ENCODE measurements at places on chromosomes 16 and 17.

DNA sequence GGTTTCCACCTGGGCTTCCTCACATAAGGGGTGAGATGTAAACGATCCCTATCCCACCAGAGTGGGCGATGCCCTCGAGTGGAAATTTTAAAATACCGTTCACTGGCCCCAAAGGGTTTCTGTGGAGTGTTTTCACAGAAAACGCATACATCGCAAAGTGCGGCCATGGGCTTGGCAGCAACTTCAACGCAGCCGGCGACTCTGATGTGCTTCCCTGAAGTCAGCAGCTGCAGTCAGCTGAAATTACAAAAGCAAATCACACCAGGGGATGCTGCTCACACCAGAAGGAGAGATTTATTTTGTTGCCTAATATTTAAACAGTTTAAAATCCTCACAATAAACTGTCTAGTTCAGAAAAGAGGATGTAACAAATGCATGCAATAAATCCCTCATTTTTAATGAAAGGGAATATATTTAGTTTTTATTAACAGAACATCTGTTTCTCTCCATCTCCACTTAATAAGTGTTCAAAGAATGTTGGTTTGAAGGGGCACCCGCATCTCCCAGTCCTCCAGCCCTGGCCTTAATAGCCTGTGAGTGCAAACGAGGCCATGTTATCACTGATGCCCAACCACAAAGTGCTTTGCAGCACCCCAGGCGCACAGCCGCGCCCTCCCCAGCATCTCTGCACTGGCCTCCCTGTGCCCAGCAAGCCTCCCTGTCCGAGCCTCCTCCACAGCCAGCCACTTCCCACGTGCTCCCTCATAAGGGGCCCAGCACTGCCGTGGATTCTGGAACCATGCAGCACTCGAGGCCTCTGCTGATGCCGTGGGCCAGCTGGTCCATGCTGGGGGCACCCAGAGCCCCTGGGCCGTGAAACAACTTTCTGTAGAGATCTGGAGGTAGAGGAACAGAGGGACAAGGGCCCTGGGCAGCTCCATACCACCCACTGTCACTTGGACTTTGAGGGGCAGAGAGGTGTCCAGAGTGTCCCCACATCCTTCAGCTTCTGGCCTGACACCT, 17.3 kb upstream of the XYLT2 start:
- no peaks in the 10 kb centered on the region for H3K36me3 ChIP-seq
- H3K27ac ChIP-seq = no peak overlapping the region
- H3K27me3 ChIP-seq = no peaks in the 10 kb centered on the region
- no peak for DNase-seq
- no peaks in the 10 kb centered on the region for H3K4me1 ChIP-seq

- H3K4me3 ChIP-seq = no peak overlapping the region
- no peak overlapping the region for H3K27ac ChIP-seq
- H3K27me3 ChIP-seq = no peaks in the 10 kb centered on the region
Measured at GRCh38 chr16:78593352-78593751, 493.9 kb downstream of the WWOX start.

DNA sequence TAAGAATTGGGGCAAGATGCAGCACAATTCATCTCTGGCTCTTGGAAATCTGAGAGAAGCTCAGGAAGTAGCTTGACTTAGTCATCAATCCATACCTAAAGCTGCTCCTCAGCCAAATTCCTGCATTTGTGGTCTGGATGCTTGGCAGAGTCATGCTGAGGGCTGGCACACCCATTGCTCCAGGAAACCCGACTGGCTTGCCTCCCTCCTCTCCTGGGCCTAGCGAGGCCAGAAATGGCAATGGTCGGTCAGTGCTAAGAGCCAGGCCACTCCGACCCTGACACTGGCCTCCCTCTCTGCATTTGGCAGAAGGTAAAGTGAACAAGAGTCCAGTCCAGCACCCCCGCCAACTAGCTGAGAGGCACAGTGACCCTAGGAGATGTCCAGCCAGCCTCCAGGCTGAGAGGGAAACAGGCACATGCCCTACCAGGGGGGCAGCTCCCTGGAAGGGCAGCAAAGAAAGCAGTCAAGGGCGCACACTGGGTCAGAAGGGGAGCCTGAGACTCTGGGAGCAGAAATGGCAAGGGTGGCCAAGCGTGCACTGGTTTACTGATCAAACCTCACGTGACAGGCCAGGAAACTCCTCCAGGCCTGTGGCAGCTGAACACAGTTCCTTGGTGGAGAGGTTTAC, 10.0 kb downstream of the POLDIP2 start:
- peaks cover 34% of the 10 kb centered on the region for H3K4me1 ChIP-seq
- H3K27ac ChIP-seq = peak overlapping the region; percentile 14
- H3K36me3 ChIP-seq = peaks cover 100% of the 10 kb centered on the region
- no peak for DNase-seq
- no peak overlapping the region for H3K4me3 ChIP-seq

GRCh38 chr16:52312716-52313115, 234.2 kb downstream of the TOX3 start:
- H3K4me3 ChIP-seq = no peak overlapping the region
- H3K27me3 ChIP-seq = no peaks in the 10 kb centered on the region
- no peaks in the 10 kb centered on the region for H3K36me3 ChIP-seq
- H3K4me1 ChIP-seq = no peaks in the 10 kb centered on the region

- no peaks in the 10 kb centered on the region for H3K36me3 ChIP-seq
- peak overlapping the region; percentile 27 for H3K4me3 ChIP-seq
- no peaks in the 10 kb centered on the region for H3K4me1 ChIP-seq
- no peak for DNase-seq
- no peak overlapping the region for H3K27ac ChIP-seq
- peaks cover 64% of the 10 kb centered on the region for H3K27me3 ChIP-seq
Measured at GRCh38 chr16:89170346-89171215, 967 bp upstream of the CDH15 start.

GRCh38 chr17:76997981-76998531, 129.9 kb downstream of the MGAT5B start:
- H3K4me3 ChIP-seq = no peak overlapping the region
- peaks cover 9% of the 10 kb centered on the region for H3K27me3 ChIP-seq
- H3K27ac ChIP-seq = no peak overlapping the region
- H3K36me3 ChIP-seq = no peaks in the 10 kb centered on the region

- no peak for DNase-seq
- peak overlapping the region; percentile 84 for H3K27ac ChIP-seq
- peaks cover 32% of the 10 kb centered on the region for H3K4me1 ChIP-seq
- H3K27me3 ChIP-seq = no peaks in the 10 kb centered on the region
- H3K4me3 ChIP-seq = peak overlapping the region; percentile 24
Measured at GRCh38 chr16:4094127-4094773, 22.0 kb downstream of the ADCY9 start.

DNA sequence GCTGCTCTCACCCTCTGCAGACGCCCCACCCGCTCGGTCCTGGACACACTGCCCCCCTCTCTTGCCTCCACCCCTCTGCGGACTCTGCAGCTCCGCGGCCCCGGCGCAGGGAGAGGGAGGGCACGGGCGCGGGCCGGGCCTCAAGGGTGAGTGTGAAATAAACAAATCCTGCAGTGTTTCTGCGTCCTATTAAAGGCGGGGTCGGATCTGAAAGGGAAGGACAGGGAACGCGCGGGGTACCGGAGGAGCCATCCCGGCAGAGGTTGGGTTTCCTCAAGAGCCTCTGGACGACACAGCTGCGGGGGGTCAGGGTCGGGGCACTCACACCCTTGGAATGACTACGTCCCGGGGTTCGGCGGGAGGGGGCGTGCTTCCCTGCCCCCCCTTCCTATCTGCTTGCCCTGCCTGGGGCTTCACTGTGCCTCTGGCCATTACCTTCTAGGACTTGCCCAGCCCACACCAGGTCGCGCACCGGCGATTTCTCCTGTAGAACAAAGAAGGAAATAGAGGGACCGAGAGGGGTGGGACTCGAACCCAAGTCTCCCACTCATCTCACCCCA, 466 bp upstream of the HSF4 start:
- H3K27me3 ChIP-seq = peaks cover 24% of the 10 kb centered on the region
- DNase-seq = no peak
- peak overlapping the region; percentile 51 for H3K4me3 ChIP-seq
- H3K36me3 ChIP-seq = no peaks in the 10 kb centered on the region

- peaks cover 4% of the 10 kb centered on the region for H3K36me3 ChIP-seq
- no peaks in the 10 kb centered on the region for H3K27me3 ChIP-seq
- H3K4me1 ChIP-seq = peaks cover 19% of the 10 kb centered on the region
- no peak overlapping the region for H3K27ac ChIP-seq
- no peak overlapping the region for H3K4me3 ChIP-seq
- DNase-seq = no peak
Measured at GRCh38 chr17:80424878-80425765, 10.2 kb downstream of the ENDOV start.

- no peak for DNase-seq
- H3K27me3 ChIP-seq = no peaks in the 10 kb centered on the region
Measured at GRCh38 chr16:85466304-85466700, 146.8 kb upstream of the GSE1 start.

DNA sequence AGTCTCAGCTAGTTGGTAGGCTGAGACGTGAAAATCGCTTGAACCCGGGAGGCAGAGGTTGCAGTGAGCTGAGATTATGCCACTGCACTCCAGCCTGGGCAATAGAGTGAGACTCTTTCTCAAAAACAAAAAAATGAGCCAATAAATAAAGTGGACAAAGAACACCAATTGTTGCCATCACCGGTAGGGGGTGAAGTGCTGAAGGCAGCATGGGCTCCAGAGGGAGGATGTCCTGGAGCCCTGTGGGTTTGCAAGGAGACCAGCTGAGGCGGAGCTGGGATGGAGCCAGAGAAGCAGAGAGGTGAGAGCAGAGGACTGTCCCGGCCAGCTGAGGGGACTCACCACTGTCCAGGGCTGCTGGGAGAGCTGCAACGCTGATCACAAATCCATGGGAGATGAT, 13.8 kb downstream of the CHST6 start:
- no peaks in the 10 kb centered on the region for H3K27me3 ChIP-seq
- no peak for DNase-seq
- no peaks in the 10 kb centered on the region for H3K4me1 ChIP-seq
- H3K4me3 ChIP-seq = no peak overlapping the region
- H3K36me3 ChIP-seq = no peaks in the 10 kb centered on the region

DNA sequence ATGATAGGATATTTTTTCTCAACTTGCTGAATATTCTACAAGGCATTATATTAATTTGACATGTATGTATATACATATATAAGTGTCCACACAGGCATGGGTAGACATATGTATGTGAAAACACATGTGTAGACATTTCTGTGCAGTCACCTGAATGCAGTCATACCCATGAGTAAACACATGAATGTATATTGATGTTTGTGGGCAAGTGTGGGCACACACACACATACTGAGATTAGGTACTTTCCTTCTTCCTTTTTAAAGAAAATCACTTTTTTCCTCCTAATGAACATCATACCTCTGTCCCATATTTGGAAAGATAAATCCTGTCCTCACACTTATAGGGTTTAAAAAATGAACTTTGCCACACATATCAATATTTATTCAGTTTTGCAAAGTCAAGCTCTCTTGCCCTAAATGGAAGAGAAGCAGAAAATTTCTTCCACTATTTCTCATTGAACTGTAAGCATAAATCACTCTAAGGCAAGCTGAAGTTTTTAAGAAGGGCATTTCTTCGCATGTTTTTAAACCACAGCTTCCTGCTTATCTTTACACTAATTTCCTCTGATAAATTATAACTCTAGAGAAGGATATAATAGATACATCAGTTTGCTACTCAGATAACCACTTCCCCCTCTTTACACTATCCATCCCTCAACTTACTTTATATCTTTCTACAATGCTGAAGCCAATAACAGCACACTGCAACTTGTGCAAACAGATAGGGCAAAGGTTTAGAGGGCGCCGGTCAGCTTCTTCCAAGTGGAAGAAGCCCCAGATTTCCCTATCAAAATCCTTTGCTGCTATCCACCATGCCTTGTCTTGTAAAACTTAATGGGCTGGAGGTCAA, 49.6 kb upstream of the LRRC37A3 start:
- no peak overlapping the region for H3K4me3 ChIP-seq
- no peaks in the 10 kb centered on the region for H3K36me3 ChIP-seq
- no peak overlapping the region for H3K27ac ChIP-seq
- peaks cover 22% of the 10 kb centered on the region for H3K4me1 ChIP-seq

DNA sequence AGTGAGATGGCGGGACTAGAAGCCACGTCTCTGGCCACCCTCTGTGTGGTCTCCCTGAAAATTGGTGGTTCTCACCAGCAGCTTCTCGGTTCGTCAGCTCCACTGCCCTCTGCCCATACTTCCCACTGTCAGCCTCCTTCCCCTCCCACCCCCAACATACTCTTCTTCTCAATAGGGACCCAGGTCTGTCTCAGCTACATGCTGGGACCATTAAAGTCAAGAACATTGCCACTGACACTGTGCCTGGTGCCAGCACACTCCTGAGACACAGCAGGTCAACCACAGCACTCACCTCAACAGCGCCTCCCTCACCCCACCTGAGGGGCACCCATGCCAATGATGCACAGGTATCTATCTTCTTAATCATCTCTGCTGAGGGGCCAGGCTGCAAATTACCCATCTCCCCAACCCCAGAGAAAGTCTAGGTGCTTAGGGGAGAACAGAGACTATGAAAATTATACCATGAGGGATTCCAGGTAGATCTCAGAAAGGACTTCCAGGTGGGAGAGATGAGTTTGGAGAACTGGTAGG, 1.3 kb downstream of the PLXDC1 start:
- H3K27ac ChIP-seq = peak overlapping the region; percentile 97
- H3K27me3 ChIP-seq = peaks cover 12% of the 10 kb centered on the region
- DNase-seq = no peak
- H3K36me3 ChIP-seq = no peaks in the 10 kb centered on the region
- peaks cover 33% of the 10 kb centered on the region for H3K4me1 ChIP-seq
- peak overlapping the region; percentile 57 for H3K4me3 ChIP-seq

DNA sequence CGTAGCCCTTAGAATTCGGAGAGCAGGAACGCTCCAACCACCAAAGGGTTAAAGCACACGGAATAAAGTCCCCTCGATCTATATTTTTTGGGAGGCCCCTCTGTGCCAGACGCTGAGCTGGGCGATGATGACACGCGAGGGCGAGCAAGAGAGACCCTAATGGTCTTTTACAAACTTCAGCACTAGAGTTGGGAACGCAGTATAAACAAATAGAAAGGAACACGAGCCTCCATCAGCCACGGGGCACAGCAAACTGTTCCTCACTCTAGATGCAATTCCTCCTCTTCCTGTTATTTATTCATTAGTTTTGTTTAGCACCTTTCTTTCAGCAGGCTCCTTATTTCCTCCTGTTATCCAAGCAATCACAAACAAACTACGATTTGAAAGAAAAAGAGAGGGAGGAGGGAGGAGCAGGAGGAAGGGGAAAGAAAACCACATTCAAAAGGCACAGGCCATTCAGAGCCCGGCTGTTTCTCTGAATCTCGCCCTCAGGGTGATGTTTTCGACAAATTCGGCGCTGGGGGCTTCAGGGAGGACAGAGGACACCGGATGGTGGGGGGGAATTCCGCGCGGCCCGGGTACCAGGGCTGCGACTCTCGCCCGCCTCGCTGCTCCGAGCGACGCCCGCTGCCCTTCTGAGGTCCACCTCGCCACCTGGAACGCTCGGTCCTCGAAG, 1.6 kb downstream of the TOX3 start:
- peaks cover 71% of the 10 kb centered on the region for H3K27me3 ChIP-seq
- no peak for DNase-seq
- peak overlapping the region; percentile 21 for H3K4me3 ChIP-seq
- H3K4me1 ChIP-seq = no peaks in the 10 kb centered on the region
- no peaks in the 10 kb centered on the region for H3K36me3 ChIP-seq

DNA sequence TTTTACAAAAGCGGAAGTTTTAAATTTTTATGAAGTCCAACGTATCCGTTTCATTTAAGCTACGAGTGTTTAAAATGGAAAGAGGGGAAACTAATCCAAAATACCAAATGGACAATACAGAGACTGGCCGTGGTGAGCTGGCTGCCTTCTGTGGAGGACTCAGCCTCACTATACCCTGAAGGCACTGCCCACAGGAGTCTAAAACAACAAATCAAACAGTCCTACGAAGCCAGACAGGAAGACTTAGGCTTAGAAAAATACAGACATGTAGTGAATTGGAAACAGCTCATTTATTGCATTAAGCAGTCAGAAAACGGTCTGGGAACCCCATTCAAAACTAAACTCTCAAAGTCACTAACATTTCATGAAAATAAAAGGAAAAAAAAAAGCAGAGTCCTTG, 75.1 kb downstream of the CYTH1 start:
- no peak overlapping the region for H3K27ac ChIP-seq
- no peaks in the 10 kb centered on the region for H3K36me3 ChIP-seq
- peaks cover 36% of the 10 kb centered on the region for H3K4me1 ChIP-seq
- no peaks in the 10 kb centered on the region for H3K27me3 ChIP-seq
- DNase-seq = no peak

All from heart right ventricle (tissue), 16 donors.